Activated T-cell treated with anti-CD3 and anti-CD28 coated beads, Interleukin-2, amount 50 U/mL, for 72 hours (primary cell): ENCODE measurements at places on chromosomes 7 and 10. TPM values are rescaled to one million over a fixed set of nuclear protein-coding genes. Genes with fewer than 3 reads are reported as not detected.

CCL26 gene
- not detected for total RNA-seq

GIMAP6 gene
- 41.6 TPM for total RNA-seq

EBF3 gene
- total RNA-seq, result not detected

CRYGN gene
- 0.35 TPM for total RNA-seq
